Spinal cord (tissue), 10 donors: ENCODE measurements at places on chromosomes 2 and 18. TPM values are rescaled to one million over a fixed set of nuclear protein-coding genes. Genes with fewer than 3 reads are reported as not detected.
A peak's percentile ranks its signal among the peaks of the same experiment; 100 is the strongest.

Gene SULT1C4
- 36.7 TPM for total RNA-seq

Gene SPHKAP
- total RNA-seq, result 6.9 TPM

Gene ETAA1
- total RNA-seq, result 22.9 TPM

Gene ERICH2
- 3.9 TPM for total RNA-seq

Gene NCKAP5
- 8.9 TPM for total RNA-seq

Gene RABL2A
- 35.7 TPM for total RNA-seq

Gene GCKR
- 0.20 TPM for total RNA-seq

Gene TLX2
- total RNA-seq, result 0.69 TPM

DNA sequence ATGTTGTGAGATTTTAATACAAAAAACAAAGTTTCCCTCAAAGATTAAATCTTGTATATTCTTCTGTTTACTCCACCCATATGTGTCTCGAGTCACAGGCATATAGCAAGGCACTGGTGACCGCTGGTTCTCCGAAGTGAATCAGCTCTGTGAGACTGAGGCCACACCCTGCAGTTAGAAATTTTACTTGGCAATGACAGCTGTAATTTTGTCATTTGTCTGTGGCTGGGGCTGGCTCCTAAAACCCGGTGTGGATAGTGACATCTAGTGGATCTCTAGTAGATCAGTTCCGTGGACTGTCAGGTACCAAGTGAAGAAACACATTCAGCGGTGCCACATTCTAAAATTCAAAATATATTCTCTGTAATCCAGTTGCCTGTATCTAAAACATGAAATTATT, 278.0 kb downstream of the NEDD4L start:
- no peak overlapping the region for H3K4me3 ChIP-seq
- DNase-seq, result peak; percentile 89
- peaks cover 2% of the 10 kb centered on the region for H3K36me3 ChIP-seq
- H3K4me1 ChIP-seq, result peaks cover 2% of the 10 kb centered on the region
- no peak overlapping the region for H3K27ac ChIP-seq
- no peaks in the 10 kb centered on the region for H3K27me3 ChIP-seq

- no peaks in the 10 kb centered on the region for H3K4me1 ChIP-seq
- H3K27me3 ChIP-seq, result no peaks in the 10 kb centered on the region
- no peak overlapping the region for H3K27ac ChIP-seq
- H3K4me3 ChIP-seq, result no peak overlapping the region
- peak; percentile 6 for DNase-seq
Observed at GRCh38 chr2:199019898-199020507, 437.7 kb downstream of the SATB2 start.

GRCh38 chr2:237866101-237866621, 6.7 kb downstream of the RAMP1 start:
- H3K4me1 ChIP-seq, result peaks cover 53% of the 10 kb centered on the region
- no peak for DNase-seq
- no peak overlapping the region for H3K4me3 ChIP-seq

DNA sequence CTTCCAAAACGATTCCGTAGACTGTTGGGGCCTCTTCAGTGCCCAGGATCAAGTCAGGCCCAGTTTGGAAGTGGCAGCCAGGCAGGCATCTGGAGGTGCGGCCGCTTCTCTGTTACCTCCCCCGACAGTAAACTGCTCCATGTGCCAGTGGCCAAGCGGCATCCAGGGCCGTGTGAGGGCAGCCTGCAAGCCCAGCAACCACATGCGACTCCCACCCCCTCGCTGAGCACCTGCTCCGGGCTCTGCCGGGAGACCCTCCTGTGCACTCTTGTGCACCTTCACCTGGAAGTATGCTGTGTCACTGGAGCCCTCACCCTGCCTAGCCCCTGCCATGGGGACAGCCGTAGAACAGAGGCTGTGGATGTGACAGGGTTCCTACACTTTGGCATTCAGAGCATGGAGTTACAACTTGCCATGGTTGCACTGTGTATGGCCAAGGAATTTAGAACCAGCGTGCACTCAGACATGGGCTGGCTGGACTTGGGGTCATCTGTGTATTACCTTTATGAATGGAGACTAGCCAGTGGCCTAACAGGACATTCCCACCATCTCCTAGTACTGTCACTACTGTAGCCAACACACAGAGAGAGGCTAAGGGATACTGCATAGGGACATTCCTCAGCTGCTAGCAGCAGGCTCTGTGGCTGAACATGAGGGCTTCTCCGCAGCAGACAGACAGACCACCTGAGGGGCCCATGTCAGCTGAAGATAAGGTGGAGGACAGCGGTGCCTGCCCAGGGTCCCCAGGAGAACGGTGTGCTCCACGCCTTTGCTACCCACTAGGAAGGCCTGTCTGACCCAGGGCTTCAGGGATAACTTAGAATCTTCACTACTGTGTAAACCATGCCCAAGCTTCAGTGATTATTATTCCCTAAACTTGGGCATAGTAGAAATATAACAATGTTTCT, 25.0 kb upstream of the FAHD2A start:
- no peaks in the 10 kb centered on the region for H3K27me3 ChIP-seq
- H3K4me1 ChIP-seq, result no peaks in the 10 kb centered on the region
- DNase-seq, result no peak

- H3K4me1 ChIP-seq, result peaks cover 31% of the 10 kb centered on the region
- H3K27me3 ChIP-seq, result no peaks in the 10 kb centered on the region
- DNase-seq, result peak; percentile 82
- no peaks in the 10 kb centered on the region for H3K36me3 ChIP-seq
- no peak overlapping the region for H3K4me3 ChIP-seq
- no peak overlapping the region for H3K27ac ChIP-seq
Observed at GRCh38 chr2:109194620-109194937, 65.6 kb downstream of the SH3RF3 start.

DNA sequence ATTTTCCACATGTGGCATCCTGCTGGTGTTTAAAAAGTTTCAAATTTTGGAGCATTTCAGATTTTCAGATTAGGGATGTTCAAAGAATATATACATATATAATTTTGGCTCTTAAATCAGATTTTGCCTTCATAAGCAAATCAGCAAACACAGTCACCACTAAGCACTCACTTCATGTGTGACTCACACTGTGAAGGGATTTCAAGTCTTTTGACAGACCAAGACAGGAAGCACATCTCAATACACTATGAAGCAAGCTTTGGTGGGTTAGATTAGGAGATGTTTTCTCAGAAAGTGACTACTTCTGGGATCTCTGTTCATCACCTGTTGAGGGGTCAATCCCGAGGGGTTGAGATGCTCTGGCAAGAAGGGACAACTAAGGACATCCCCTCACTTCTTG, 227.8 kb upstream of the RBBP8 start:
- H3K36me3 ChIP-seq, result no peaks in the 10 kb centered on the region
- no peak overlapping the region for H3K4me3 ChIP-seq
- H3K27ac ChIP-seq, result no peak overlapping the region
- H3K4me1 ChIP-seq, result no peaks in the 10 kb centered on the region
- H3K27me3 ChIP-seq, result no peaks in the 10 kb centered on the region

DNA sequence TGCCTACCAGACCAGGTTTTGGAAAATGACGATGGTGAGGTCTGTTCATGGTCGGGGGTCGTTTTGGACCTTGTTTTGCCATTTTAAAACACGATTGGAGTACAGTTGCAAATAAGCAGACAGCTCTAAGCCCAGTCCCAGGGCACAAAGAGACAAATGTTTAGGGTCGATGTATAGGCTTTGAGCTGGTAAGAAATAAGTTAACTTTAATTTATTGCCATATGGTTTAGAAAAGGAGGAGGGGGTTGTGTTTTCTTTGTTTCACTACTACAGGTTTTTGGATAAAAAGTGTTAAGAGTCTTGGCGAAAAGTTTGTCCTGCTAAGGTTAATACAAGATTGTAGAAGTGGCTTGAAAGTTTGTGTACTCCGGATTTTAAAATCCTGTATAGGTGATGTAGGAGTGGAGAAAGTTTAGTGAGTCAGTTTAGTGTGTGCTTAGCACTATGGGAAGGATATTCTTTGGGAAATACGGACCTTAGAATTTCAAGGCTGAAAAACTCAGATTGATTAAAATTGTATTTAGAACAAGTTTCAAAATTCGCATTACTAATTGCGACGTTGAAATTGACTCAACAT, 1.3 kb downstream of the KCMF1 start:
- DNase-seq, result no peak
- no peaks in the 10 kb centered on the region for H3K27me3 ChIP-seq
- H3K4me3 ChIP-seq, result peak overlapping the region; percentile 57
- peak overlapping the region; percentile 84 for H3K27ac ChIP-seq
- no peaks in the 10 kb centered on the region for H3K36me3 ChIP-seq
- H3K4me1 ChIP-seq, result peaks cover 9% of the 10 kb centered on the region

DNA sequence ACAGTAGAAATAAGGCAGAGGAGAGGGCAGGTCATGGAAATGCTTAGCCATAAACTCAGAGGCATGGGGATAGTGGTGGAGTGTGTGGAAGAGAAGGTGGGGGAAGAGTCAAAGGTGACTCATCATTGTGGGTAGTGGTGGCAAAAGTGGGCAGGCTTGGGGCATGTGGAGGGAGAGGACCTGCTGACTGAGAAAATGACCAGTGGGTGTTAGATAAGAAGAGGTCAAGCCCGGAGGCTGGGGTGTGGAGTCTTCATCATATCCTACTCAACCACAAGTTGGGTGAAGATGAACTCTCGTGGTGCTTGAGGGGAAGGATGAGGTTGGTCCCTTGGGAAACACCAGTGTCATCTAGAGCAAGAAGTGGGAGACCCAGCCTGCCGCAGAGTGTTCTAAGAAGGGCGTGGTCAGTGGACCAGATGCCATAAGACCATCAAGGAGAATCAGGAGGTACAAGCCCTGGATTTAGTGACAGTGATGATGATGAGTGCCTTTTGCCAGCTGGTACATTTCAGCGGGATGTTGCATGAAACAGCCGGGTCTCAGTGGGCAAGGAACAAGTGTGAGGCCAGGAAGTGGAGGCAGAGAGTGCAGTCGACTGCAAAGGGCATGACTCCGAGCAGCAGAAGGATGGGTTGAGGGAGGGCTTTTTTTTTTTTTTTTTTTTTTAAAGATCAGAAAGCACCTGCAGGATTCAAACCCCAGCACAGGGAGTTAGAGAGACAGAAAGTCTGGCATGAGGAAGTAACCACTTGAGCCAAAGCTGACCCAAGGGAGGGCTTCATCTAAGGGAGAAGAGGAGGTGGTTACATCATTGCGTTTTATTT, 122.6 kb upstream of the SPRED2 start:
- H3K27me3 ChIP-seq, result no peaks in the 10 kb centered on the region
- no peak for DNase-seq
- H3K4me1 ChIP-seq, result no peaks in the 10 kb centered on the region
- no peak overlapping the region for H3K4me3 ChIP-seq
- no peaks in the 10 kb centered on the region for H3K36me3 ChIP-seq
